Adipocyte (in vitro differentiated cells): ENCODE measurements at places on chromosomes 11 and 22.

- no peak for DNase-seq
Observed at GRCh38 chr11:34232807-34233206, 125.0 kb downstream of the ABTB2 start.

DNA sequence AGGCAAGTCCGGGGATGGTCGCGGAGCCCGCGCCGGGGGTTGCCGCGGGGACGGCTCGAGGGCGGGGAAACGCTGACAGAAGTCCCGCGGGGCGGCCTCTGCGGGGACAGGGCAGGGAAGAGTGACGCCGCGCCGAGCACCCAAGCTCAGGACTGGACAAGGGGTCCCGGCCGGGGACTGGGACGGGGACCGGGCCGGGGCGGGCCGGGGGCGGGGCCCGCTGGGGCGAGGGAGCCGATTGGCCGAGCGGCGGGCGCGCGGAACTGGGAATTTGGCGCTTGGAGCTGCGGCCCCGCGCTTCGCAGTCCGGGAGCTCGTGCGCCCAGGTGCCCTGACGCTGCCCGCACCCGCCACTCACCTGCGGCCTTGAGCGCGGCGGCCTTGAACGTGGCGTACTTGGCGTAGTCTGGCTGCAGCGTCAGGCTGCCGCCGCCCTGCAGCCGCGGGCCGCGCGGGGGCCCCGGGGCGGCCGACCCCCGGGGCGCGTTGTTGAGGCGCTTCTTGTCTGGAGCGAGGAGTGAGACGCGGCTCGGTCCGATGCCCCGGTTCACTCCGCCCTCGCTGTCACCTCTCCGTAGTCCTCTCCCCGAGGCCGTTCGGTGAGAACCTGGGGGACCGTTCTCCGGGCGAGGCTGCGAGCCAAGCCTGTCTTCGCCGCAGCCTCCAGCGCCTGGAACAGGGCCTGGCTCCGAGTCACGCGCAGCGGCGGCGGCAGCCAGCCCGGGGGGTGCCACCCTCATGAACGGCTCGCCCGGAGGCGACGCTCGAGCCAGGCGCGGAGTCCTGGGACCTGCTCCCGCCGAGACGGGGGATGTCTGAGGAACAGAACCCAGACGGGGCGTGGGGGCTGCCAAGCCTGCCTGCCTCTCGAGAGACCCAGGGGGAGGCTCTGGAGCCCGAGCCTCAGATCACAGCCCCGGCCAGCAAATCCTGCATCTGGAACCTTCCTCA is 4.5 kb downstream of the SHISA8 start:
- peak; percentile 66 for DNase-seq

- peak; percentile 86 for DNase-seq
Observed at GRCh38 chr11:75896843-75897419, 81.9 kb downstream of the UVRAG start.

GRCh38 chr11:95702526-95702925 is 87.1 kb downstream of the FAM76B start:
- peak; percentile 91 for DNase-seq

GRCh38 chr11:85725510-85726258 is 39.7 kb upstream of the CCDC89 start:
- peak; percentile 68 for DNase-seq

GRCh38 chr22:45200860-45201511 is 37.3 kb downstream of the NUP50 start:
- DNase-seq = no peak

- DNase-seq = no peak
Observed at GRCh38 chr11:36512016-36512415, 1.9 kb upstream of the TRAF6 start.

GRCh38 chr11:802018-802617 is 2.9 kb downstream of the PIDD1 start:
- no peak for DNase-seq

DNA sequence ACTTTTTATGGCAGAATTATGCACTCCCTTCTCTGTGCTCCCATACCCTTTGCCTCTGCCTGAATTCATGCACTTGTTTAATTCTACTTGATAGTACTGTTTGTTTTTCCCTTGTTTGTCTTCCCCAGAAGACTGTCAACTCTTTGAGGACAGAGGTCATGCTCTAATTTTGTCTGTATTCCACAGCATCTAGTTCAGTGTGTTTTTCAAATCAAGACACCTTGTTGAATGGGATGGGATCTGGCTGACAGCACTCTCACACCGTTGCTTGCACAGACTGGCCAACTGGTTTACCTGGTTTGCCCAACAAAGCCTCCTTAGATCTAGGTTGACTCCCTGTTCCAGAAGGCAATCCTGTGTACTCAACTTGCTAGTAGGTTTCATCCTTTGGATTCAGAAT is 121.2 kb upstream of the TIMP3 start:
- no peak for DNase-seq

DNA sequence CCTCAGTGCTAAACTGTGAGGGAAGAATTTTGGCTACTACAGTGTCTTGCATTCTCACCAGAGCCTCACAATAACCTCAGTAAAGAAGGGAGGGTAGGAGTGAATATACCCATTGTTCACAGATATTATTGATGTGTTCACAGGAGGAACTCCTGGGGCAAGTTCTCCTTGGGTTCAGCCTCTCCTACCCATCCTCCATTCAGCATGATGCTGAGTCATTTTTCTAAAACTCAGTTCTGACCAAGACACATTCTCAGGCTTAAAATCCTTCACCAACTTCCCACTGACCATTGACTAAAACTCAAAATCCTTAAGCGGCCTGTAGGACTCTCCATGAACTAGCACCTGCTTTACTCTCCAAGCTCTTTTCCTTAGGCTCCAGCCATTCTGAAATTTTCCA is 48.7 kb downstream of the SYTL2 start:
- DNase-seq = no peak

DNA sequence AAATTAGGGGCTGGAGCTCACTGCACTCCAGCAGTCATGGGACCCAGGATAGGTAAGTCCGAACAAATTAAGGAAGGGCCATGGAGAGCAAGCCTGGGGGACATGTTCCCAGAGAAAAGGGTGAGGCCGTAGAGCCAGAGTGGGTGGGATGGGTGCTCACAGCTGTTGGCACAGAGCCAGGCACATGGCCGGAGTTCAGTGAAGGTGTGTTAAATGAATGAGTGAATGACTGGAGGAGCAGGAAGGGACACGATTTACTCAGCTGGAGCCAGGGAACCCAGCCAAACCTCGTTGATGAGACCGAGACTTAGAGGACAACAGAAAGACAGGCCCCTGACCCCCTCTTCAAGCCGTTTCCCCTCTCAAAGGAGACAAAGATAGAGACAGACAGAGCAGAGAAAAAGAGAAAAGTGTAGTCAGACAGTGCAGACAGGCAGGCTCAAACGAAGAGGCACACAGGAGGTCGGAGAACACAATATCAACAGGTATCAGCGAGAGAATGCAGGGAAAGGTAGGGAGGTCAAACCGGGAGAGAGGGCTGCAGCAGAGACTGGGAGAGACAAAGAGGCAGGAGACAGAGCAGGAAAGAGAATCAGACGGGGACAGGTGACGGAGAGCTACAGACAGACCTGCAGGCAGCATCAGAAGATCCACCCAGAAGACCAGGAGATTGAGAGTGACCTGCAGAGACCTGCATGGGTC is 590 bp downstream of the SLCO2B1 start:
- DNase-seq = no peak

- DNase-seq = no peak
Observed at GRCh38 chr11:29256580-29256979, 760.2 kb downstream of the KCNA4 start.

- no peak for DNase-seq
Observed at GRCh38 chr11:13880634-13881033, 81.9 kb upstream of the SPON1 start.

DNA sequence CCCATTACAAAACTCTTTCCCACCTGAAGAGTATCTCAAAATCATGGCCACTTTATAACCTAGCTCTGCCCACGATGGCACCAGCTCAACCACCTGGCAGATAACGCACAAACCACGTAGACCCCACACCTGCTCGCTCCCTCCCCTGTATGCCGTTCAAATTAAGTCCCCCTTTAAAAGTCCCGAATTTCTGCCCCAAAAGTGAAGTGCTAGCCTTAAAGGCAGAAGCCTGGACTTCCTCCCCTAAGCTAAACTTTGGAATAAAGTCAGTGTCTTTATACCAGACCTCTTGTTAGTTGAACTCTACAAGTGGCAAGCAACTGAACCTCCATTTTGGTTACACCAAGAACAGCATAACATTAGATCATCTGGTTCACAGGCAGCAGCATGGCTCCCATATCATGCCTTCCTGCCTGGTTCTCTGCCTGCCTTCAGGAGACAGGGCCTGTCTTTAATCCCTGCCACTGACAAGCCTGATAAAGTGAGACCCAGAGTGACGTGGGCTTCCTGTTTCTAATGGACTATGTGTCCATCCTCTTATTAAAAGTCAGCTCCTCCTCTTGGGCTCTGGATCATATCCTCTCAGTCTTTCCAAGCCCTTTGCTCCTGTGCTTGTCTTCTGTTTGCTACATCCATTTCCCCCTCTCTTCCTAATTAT is 32.6 kb upstream of the NNMT start:
- DNase-seq = no peak

- DNase-seq = peak; percentile 73
Observed at GRCh38 chr11:122140500-122140899, 24.5 kb upstream of the BLID start.

DNA sequence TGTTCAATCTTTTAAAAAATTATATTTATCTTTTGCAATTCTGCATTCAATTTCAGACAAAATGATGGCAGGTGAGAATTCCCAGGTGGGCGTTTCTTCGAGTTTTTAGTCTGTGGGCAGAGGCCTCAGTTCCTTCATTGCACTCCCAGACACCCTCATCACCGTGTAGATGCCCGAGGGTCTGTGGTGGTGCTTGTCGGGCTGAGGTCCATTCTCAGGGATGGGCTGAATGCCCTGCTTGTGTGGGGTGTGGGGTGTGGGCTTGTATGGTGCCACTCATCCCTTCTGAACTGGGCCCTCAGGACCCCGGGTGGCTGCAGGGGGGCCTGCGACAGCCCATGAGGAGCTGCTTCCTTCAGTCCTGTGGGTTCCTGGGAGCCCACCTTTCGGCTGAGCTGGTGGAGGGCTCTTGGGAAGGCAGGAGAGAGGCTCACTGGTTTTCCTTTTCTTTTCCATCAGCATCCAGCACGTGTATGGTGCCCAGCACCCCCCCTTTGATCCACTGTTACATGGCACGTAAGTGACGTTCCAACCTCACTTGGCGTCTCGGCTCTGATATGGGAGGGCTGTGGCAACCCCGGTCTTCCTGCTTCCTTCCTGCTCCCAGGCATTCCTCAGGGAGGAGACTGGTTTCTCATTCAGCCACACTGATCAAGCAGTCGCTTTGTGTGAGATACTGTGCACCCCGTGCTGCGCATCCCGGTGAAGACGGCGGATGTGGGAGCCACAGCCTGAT is 29.8 kb downstream of the TBC1D22A start:
- DNase-seq = no peak

GRCh38 chr11:61727401-61727811 is 25.0 kb upstream of the MYRF start:
- no peak for DNase-seq

DNA sequence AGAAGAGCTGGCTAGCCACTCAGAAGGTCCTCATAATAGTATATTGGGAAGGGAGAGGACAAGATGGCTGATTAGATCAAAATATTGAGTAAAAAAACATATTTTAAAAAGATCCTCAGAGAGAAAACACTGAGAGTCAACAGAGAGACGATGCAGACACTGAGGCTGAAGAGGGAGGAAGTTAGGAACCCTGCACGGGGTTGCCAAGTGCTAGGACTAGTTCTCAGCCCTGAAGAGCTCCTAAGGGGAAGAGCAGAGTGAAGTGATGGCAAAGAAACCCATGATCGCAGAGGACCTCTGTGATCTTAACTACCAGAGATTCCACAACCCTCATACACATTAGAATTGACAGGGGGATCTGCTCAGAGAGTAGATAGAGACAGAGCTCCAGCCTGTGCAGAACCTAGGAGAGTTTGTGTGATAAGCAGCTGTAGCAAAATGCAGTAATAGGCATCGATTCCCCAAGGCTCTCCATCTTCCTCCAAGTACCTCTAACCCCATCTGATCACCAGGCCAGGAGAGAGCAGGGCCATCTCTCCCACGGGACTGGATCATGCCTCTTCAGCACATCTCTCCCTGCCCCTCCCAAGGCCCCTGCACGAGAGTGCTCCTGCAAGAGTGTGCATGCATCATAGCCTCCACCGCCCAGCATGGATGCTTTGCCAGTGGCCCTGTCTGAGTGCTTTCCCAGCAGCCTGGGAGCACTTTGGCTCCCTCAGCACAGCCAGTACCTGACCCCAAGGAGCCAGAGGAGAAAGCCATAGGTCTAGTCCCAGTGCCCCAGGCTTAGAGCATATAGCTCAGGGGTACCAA is 41.2 kb upstream of the ARL14EP start:
- no peak for DNase-seq

GRCh38 chr22:39155421-39155820 is 2.9 kb upstream of the CBX7 start:
- no peak for DNase-seq

- peak; percentile 55 for DNase-seq
Observed at GRCh38 chr11:111676878-111677585, 74.8 kb downstream of the SIK2 start.

DNA sequence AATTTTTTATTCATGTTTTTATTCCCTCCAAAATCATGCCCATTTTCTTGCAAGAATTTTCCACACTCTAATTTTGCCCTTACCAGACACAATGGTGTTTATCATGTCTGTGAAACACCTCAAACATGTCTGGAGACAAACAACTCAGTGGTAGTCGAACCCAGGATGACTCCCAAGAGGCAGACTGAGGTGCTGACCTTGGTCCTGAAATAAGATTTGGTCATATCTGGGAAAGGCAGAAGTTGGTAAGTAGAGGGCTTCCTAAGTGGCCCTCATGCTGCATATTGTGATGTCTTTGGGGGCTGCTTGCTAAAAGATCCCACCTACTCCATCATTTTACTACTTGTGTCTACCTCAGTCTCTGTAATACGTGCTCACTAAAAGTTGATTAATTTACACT is 369.4 kb upstream of the ISX start:
- DNase-seq = no peak

- no peak for DNase-seq
Observed at GRCh38 chr22:22709719-22710445, 65.5 kb downstream of the GGTLC2 start.

DNA sequence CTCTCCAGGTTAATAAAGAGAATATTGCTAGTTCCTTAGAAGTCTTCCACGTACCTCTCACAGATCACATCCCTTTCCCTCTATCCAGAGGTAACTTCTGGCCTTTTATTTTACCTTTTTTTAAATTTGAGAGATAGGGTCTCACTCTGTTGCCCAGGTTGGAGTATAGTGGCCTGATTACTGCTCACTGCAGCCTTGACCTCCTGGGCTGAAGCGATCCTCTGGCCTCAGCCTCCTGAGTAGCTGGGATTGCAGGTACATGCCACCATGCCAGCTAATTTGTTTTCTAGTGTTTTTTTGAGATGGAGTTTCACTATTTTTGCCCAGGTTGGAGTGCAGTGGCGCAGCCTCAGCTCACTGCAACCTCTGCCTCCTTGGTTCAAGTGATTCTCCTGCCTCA is 24.4 kb downstream of the YAP1 start:
- no peak for DNase-seq
